Daoy (cell line): ENCODE measurements at places on chromosomes 12 and 14.

DNA sequence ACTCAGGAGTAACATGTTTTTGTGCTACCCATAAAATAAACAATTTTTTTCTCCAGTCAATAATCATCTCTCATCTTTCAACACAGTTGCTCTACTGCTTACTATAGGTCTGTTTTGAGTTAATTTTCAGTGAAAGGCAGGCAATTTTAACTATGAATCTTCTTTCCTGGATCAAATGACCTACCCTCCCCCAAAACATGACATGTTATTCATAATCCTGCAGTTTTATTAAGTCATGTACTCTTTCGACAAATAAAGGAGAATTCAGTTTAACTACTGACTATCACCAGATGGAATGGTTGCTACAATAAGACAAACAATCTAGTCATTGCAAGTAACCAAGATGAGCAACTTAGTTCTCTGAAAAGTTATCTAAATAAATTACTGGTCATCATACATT lies 106.0 kb upstream of the FAR2 start:
- no peak for DNase-seq

DNA sequence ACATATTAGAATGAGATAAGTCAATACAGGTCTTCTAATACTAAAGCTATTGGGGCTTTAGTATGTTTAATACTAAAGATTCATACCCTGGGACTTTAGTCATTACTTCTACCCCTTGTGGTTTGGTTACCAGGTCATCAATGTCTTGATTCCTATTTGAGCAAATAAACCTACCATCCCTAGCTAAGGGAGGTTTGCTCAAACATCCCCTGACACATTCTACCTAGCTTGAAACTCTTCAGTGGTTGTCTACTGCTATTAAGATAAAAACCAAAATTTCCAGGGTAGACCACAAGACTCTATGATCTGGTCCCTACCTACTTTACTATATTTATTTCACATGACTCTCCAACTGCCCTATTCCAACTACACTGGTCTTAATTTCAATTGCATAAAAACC lies 7.3 kb upstream of the C2CD5 start:
- DNase-seq: no peak

DNA sequence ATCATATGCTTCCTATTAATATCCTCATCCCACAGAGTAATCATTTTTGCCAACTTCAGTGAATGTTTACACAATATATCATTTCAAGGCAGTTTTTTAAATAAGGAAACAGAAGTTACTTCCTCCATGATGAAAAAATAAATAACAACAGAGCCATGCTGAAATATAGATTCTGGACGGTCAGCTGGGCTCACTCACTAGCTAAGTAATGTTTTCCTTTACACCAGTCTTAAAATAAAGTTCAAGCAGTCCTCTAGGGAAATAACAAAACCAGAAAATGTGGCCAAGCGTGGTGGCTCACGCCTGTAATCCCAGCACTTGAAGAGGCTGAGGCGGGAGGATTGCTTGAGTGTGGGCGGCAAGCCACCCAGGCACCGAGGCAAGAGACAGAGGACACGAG lies 28.7 kb downstream of the AICDA start:
- no peak for DNase-seq

DNA sequence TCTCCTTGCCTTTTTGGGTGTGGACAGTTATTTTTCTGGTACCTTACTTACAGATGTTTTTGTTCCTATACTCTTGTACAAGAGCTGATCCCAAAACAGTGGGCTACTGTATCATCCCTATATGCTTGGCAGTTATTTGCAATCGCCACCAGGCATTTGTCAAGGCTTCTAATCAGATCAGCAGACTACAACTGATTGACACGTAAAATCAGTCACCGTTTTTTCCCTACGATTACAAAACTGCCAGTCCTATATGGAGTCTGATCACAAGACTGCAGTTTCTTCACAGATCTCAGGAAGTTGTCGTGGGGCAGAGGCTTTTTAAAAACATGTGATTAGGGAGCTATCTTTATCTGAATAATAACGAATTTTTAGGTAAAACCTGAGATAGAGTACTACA lies 1.3 kb downstream of the LYSET start:
- no peak for DNase-seq

- peak; percentile 63 for DNase-seq
Observed at GRCh38 chr12:93571925-93572711, at the start of gene SOCS2. TSS of gene SOCS2 (plus strand) at chr12:93572675. CDS start at chr12:93572898, 223 bp downstream.

DNA sequence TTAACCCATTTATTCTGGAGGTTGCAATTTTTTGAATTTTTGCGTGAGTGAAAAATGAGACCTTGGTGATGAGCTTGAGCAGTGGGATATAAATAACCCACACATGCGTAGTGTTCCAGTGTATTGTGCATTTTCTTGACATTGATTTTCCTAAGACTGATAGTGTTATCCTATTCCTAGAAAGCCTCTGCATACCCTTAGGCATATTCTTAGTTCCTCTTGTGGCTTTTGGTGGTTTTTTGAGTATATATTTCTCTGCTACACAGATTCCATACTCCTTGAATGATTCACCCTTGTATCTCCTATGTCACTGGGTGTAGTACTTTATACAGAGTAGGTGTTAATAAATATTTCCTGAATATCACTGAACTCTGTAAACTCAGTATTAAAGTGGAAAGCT lies 363.4 kb upstream of the PDE3A start:
- no peak for DNase-seq
